GM12865 (cell line): ENCODE measurements at places on chromosomes 5 and 9.

DNA sequence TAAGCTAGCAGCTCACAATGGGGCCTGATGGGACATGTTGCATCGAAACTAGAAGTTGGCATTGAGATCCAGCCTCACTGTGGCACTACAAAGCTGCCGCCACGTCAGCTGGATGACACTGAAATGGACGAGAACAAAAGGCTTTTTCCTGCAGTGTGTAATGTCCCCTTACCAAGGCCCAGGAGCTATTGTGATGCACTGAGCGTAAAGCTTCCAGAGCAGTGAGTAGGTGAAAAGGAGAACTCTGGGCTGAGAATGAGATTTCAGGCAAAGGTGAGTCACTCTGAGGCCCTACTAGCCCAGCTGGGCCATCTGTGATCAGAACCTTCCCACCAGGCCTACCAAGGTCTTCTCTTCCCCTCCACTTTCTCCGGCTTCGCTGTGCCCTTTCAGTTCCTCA lies 528.1 kb upstream of the KLF4 start:
- no peak for DNase-seq

DNA sequence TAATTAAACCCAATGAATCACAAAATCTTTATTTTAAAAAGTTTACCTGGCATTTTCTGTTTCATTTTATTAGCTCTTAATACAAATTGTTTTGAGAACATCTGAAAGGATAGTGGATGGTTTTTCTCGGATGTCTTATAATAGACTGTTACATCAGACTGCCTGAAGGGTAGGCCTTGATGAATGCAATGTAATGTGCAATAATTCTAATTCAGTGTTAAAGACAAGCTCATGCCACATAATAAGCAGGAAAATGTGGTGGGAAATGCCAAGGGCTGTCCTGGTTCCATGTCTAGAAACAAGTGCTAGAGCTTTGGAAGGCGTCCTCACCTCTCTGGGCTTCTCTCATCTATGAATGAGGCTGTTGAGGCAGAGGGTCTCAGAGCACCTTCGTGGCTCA lies 148.1 kb downstream of the DEPDC1B start:
- no peak for DNase-seq

DNA sequence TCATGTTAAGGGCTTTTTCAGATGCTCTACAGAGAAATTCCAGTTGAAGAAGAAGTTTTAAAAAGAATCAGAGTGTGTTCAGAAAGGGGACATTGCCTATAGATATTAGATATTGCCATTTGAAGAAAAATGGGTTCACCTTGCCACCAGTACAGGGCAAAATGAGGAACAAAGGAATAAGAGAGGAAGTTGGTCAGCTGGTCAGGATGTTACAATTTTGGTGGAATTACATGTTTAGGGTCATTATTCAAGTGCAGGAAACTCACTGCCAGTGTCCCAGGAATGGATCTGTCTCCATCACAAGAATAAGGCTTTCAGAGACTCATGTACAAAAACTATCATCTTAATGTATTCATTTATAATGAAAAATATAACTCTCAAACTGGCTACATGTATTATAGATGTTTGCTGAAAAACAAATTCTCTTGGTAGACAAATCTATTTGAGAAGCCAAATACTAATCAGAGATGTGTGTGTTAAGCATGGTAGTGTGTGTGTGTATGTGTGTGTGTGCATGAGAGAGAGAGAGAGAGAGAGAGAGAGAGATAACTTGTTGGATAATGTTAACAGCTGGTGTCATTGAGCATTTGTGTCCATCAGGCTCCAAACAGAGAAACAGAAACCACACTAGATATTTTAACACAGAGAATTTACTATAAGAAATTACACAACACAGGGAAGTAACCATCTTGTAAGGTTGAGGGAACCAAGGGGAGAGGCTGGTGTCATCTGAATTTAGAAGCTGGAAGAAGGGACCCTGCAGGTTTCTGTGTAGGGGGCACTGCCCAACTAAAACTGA lies 5.0 kb upstream of the C1QTNF3 start:
- no peak for DNase-seq

- DNase-seq, result no peak
These were observed 520 bp downstream of the CCIN start for GRCh38 chr9:36169708-36170107.

DNA sequence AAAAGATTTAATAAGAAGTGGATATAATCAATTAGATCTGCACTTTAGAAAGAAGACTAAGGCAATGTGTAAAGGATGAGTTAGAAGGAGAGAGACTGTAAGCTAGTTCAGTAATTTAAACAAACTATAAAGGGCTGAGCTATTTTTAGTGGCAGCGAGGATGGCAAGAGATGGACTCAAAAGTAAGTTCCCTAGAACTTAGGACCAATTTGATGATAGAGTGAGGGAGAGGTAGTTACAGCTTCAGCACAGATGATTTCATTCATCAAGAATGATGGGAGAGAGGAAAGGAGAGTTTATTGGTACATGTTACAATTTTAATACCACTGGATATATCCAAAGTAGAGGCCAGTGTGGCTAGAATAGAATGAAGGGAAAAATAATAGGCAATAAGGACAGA lies 19.1 kb downstream of the NADK2 start:
- DNase-seq, result no peak

DNA sequence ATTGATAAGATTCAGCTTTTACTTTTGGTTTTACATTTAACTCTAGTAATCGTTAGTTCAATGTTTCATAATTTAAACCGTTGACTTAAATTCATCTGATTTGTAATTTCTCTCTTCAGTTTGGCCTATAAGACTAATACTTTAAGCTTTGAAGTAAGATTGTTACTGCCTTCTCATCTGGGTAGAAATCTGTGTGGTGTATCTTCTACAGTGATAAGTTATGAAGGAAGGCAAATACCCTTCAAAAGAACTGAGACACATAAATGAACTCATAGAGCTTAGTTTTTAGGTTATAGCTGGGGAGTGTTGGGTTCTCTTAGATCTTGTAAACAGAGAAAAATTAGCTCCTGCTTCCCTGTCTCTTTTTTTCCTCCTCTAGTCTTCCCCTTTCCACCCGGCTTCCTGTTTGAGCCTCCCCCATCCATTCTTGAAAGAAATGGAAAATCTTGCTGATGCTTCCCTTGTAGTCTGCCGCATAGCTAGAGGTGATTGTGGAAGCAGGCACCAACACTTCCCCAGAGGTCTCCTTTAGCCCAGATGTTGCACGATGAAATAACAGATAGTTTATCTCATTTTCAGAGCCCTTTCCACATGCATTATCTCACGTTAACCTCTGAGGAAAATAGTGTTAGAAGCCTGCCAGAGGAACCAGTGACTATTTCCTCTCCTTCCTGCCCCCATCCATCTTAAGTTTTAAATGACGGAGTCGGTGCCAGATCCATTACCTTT lies 2.0 kb upstream of the F2RL2 start:
- DNase-seq, result no peak

DNA sequence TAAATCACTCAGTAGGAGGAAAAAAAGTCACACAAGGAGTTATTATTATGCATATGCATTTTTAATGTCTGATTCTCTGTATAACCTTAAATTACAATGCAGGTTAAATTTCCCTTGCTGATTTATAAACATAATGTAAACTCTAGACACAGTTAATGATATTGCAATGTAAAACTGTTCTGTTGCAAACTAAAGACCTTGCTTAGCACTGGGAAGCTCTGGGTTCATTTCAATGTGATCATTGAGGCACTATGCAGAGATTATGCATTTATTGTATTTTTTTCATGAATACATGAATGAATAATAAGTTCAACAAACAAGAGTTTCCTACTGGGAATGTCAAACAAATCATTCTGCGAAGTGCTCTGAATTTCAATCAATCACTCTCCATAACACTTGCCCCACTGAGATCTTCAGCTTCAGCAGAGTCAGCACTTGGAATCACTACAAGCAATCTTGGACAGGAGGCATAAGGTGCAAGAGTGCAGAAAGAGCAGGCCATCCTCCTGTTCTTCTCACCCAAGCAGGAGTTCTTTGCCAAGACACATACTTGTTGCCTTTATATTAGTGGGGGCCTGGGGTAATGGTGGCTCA lies 232.1 kb downstream of the CSNK1G3 start:
- DNase-seq, result no peak

GRCh38 chr5:144318011-144318410 lies 147.3 kb downstream of the KCTD16 start:
- no peak for DNase-seq
